ENCODE measurements at places on chromosomes 7 and 10.

- no peak for DNase-seq
Measured at GRCh38 chr10:132802694-132803320, 16.9 kb upstream of the NKX6-2 start.

GRCh38 chr7:147207988-147208387 lies 1091.4 kb downstream of the CNTNAP2 start:
- no peak for DNase-seq

- peak; percentile 61 for DNase-seq
Measured at GRCh38 chr7:20330928-20331909, 519 bp downstream of the ITGB8 start.

DNA sequence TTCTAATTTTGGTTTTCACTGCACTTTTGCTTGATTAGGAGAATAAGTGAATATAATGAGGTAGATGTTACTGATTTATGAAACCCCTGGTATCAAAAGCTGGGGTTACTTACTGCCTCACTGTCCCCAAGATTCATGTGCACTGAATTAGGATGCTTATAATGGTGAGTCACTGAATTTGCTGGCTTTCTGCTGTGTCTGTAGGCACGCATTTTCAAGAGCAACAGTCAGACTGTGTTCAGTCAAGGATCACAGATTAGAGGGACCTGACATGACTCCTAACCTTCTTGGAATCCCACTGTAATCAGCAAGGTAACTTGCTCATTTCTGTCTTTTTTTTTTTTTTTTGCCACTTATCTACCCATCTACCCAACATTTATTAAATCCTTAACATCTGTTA lies 59.7 kb downstream of the GPR85 start:
- DNase-seq = no peak

- no peak for DNase-seq
Measured at GRCh38 chr10:69278446-69278963, at the start of gene HK1. Gene HK1, plus strand, starts transcription at chr10:69278496.

Measured in H54 (cell line).